ENCODE measurements at places on chromosomes 11 and 22. TPM values are rescaled to one million over a fixed set of nuclear protein-coding genes. Genes with fewer than 3 reads are reported as not detected.

CARD10 gene
- total RNA-seq, result 70.0 TPM

P2RY6 gene
- 0.17 TPM for total RNA-seq

GNG3 gene
- not detected for total RNA-seq

HTR3A gene
- not detected for total RNA-seq

OR5B3 gene
- not detected for total RNA-seq

ARHGAP8 gene
- 0.09 TPM for total RNA-seq

CST6 gene
- total RNA-seq, result 0.11 TPM

C11orf42 gene
- not detected for total RNA-seq

GDPD4 gene
- total RNA-seq, result not detected

CDC42BPG gene
- 0.34 TPM for total RNA-seq

SYCE3 gene
- total RNA-seq, result not detected

LMO2 gene
- total RNA-seq, result 87.8 TPM

Measured in dermis lymphatic vessel endothelial cell (primary cell).